Sciatic nerve (tissue), 2 donors: ENCODE measurements at places on chromosomes 11 and 22. TPM values are rescaled to one million over a fixed set of nuclear protein-coding genes. Genes with fewer than 3 reads are reported as not detected.
A peak's percentile ranks its signal among the peaks of the same experiment; 100 is the strongest.

GRCh38 chr11:117287668-117288067 lies 3.5 kb upstream of the BACE1-AS start:
- no peak for DNase-seq

DNA sequence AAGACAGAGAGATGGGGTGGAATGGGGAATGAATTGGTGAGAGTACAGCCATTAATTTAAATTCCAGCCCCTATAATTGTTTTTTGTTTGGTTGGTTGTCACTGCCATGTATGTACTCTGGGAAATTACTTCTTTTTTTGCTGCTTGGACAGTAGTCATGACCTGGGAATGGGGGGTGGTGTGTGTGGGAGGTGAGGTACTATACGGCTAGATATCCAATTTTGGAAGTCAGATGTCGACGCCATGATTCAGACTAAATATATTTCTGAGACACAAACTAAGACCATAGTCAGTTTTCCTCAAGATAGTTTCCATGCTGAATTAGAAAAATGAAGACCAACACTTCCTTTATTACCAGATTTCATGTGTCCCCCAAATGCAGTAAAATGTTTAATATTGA lies 7.4 kb upstream of the BDNF start:
- no peak for DNase-seq

DNA sequence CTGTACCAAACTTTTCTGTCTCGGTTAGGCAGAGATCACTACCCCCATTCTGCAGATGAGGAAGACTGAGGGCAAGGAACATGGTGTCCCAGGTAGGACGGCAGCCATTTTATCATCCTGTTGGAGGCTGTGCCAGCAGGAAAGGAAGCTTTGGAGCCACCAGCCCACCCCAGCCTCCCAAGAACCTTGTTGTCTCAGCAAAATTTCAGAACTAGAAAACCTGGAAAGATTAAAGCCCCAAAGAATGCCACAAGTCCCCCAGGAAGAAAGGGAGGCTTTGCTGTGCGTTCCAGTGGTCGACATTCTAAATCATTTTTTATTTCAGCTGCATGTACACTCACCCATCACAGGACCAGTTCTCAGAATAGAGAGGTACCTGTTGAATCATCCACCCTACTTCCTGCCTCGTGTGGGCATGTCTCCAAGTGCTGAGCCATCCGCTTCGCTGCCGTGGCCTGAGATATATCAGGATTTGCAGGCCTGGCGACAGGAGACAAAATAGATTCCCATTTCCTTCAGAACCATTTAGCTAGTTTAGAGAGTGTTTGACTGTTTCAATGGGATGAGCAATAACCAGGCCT lies 13.0 kb upstream of the EIF3D start:
- no peak for DNase-seq

DNA sequence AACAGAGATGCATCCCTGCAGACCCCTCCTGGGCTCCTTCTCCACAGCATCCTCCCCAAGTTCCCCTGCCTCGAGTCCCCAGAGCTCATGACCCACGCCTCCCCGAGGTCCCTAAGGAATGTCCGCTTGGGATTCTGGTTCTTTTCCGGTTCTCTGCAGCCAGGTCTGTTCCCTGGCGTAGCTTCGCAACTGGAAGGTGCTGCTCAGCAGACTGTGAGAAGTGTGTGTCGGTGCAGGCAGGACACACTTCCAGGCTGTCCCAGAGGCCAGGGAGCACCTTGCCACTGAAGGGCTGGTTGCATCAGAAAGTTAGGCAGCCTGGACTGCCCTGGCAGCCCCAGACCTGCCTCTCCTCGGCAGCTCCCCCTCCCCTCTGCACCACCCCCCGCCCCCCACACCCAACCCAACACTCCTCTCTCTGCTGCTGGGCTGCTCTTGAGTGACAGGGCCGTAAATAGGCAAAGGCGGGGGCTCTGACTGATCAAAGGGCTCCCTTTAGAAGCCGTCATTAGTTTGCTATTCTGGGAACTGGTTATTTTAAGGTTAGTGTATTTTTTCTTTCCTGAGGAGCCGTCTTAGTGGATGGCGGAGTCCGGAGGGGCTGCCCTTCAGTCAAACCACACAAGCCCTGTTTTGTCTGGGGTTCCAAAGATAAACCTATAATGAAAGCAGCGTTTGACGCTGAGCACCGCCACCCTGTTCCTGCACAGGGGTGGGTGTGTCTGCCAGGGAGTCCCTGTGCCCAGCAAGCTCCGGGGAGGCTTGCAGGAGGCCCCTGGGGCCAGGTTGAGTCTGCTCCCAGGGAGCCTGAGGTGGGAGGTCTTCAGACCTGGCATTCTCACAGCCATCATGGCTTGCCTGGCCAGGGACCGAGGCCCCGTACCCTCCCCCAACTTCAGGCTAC lies 88.6 kb upstream of the KCNQ1OT1 start:
- peak; percentile 50 for DNase-seq

- no peak for DNase-seq
Observed at GRCh38 chr11:2923446-2924375, 5.5 kb downstream of the PHLDA2 start.

The NPAS4 gene
- not detected for total RNA-seq

The INPP5J gene
- 1.9 TPM for total RNA-seq
